Naive thymus-derived CD4-positive, alpha-beta T cell (primary cell): ENCODE measurements at places on chromosomes 7 and 10. TPM values are rescaled to one million over a fixed set of nuclear protein-coding genes. Genes with fewer than 3 reads are reported as not detected.
A peak's percentile ranks its signal among the peaks of the same experiment; 100 is the strongest.

DNA sequence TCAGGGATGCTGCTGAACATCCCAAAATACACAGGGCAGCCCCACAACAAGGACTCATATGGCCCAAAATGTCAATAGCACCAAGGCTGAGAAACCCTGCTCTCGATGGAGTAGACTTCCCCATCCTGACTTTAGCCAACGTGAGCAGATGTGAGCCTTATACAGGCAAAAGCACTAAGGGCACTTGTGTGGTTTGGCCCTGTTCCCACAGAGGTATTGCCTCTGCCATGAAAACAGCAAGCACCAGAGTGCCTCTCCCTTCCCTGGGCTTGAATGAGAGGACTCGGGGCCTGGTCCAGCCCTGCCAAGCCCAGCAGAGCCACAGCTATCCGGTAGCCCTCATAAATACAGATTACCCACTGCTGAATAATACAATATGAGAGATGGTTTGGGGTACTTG is 47.5 kb downstream of the ACSM6 start:
- H3K27ac ChIP-seq, result no peak overlapping the region
- no peaks in the 10 kb centered on the region for H3K4me1 ChIP-seq
- H3K27me3 ChIP-seq, result no peaks in the 10 kb centered on the region
- H3K4me3 ChIP-seq, result no peak overlapping the region
- H3K36me3 ChIP-seq, result no peaks in the 10 kb centered on the region

DNA sequence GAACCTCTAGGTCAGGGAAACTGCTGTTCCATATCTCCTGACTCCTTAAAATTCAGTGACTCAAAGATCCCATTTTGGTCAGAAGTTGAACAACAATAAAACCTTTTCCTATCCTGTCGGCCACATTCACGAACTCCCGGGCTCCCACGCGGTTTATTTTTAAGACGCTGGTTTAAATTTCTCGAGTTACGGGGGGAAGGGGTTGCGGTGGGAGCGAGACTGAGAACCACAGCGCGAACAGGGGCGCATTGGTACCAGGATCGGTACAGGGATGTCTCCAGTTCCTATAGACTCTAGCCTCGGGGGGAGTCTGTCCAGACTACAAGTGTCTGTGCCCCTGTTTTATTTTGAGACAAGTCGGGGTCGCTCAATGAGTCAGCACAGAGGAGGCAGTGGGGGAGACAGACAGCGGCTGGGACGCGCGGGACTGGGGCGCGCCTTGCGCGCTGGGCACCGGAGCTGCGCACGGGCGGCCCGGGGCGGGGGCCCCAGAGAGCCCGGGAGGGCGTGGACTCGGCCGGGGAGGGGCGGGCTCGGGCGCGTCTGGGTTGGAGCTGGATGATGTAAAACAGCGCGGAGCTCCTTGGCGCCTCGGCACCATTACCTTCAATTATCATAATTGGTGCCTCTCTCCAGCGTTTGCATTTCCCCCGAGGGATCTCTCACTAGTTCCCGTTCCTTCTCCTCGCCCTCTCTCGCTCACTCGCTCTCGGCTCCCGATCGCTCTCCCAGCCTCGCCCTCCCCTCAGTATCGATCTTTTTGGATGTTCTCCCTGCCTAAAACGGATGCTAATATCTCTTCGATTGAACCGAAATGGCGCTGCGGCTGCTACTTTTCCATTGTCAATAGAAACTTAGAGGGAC is 8.7 kb upstream of the BAMBI start:
- H3K27ac ChIP-seq, result no peak overlapping the region
- H3K4me3 ChIP-seq, result no peak overlapping the region
- H3K36me3 ChIP-seq, result no peaks in the 10 kb centered on the region
- H3K4me1 ChIP-seq, result peaks cover 10% of the 10 kb centered on the region

IFIT1 gene
- polyA plus RNA-seq, result 4.7 TPM

- peaks cover 16% of the 10 kb centered on the region for H3K27me3 ChIP-seq
- no peaks in the 10 kb centered on the region for H3K36me3 ChIP-seq
- no peak overlapping the region for H3K4me3 ChIP-seq
- DNase-seq, result peak; percentile 64
- peaks cover 27% of the 10 kb centered on the region for H3K4me1 ChIP-seq
Observed at GRCh38 chr10:101214446-101215396, 14.5 kb downstream of the LBX1 start.

ARPC1A gene
- polyA plus RNA-seq, result 55.7 TPM

TAC1 gene
- polyA plus RNA-seq, result not detected

- no peaks in the 10 kb centered on the region for H3K4me1 ChIP-seq
- H3K27ac ChIP-seq, result no peak overlapping the region
- no peaks in the 10 kb centered on the region for H3K27me3 ChIP-seq
- no peak for DNase-seq
- H3K4me3 ChIP-seq, result no peak overlapping the region
Observed at GRCh38 chr7:30040938-30041337, 12.7 kb downstream of the PLEKHA8 start.

DNA sequence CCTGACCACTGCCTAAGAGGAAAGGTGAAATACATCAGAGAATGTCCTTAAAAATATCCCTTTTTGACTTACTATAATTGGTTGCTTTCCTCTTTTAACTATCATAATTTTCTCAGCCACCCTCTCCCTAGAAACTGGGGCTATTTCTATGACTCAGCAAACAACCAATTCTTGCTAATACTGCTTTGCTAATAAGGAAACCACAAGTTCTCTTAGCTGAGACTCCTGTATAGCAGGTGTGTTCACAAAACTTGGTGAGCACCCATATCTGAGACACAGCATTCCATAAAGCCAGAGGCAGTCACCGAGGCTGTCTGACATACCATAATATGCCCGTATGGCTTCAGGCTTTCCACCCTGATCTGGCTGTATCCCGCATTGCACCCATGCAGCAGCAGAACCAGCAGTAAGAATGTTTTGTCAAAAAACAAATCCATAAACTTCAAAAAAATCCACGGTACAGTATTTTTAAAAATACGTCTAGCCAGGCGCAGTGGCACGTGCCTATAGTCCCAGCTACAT is 191.7 kb upstream of the C7orf33 start:
- H3K36me3 ChIP-seq, result no peaks in the 10 kb centered on the region
- H3K27me3 ChIP-seq, result no peaks in the 10 kb centered on the region
- no peak overlapping the region for H3K4me3 ChIP-seq
- no peaks in the 10 kb centered on the region for H3K4me1 ChIP-seq
- DNase-seq, result no peak
- no peak overlapping the region for H3K27ac ChIP-seq

- H3K36me3 ChIP-seq, result no peaks in the 10 kb centered on the region
- H3K4me3 ChIP-seq, result no peak overlapping the region
- no peaks in the 10 kb centered on the region for H3K4me1 ChIP-seq
- DNase-seq, result no peak
- H3K27ac ChIP-seq, result no peak overlapping the region
- no peaks in the 10 kb centered on the region for H3K27me3 ChIP-seq
Observed at GRCh38 chr7:20111821-20112542, 105.2 kb downstream of the MACC1 start.

CALML3 gene
- polyA plus RNA-seq, result not detected

- no peak for DNase-seq
- no peaks in the 10 kb centered on the region for H3K36me3 ChIP-seq
- H3K4me3 ChIP-seq, result no peak overlapping the region
- H3K4me1 ChIP-seq, result no peaks in the 10 kb centered on the region
- H3K27ac ChIP-seq, result no peak overlapping the region
- no peaks in the 10 kb centered on the region for H3K27me3 ChIP-seq
Observed at GRCh38 chr7:157523371-157523765, 186.6 kb downstream of the DNAJB6 start.

ABCF2 gene
- polyA plus RNA-seq, result 27.1 TPM

DNA sequence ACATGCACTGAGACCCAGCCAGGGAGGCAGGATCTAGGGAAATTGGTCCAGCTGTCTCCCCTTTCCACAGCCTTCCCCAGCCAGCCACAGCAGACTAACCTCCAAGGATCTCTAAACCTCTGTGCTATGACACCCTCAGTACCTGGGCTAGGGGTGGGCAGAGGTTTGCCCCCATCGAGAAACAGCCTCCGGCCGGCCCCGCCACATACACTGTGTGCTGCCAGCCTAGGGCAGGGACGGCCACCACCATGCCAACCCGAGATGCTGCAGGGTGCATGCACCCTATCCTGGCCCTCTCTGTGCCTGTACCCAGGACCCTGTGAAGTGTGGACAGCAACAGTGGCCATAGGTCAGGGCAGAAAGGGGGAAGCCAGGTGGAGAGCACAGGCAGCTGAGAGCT is 58.1 kb downstream of the PARP12 start:
- H3K4me3 ChIP-seq, result no peak overlapping the region
- H3K36me3 ChIP-seq, result no peaks in the 10 kb centered on the region
- H3K4me1 ChIP-seq, result no peaks in the 10 kb centered on the region
